ENCODE measurements at places on chromosomes 12 and 14.

GRCh38 chr12:58557171-58557570 is 363.1 kb downstream of the LRIG3 start:
- no peak for DNase-seq

DNA sequence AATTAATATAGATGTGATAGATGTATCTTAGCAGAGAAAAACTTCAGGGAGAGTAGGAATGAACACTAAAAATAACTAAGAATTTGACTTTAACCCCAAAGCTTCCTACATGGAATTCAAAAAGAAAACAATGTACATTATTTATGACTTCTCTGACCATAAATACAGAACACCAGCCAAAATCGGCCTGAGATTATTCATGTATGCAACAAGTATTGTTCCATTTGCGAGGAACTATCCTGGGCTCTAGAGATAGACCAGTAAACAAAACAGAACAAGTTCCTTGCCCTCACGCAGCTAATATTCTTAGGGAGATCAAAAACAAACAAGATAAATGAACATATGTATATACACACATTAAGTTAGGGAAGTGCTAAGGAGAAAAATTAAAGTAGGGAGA is 432.3 kb upstream of the SOX5 start:
- no peak for DNase-seq

DNA sequence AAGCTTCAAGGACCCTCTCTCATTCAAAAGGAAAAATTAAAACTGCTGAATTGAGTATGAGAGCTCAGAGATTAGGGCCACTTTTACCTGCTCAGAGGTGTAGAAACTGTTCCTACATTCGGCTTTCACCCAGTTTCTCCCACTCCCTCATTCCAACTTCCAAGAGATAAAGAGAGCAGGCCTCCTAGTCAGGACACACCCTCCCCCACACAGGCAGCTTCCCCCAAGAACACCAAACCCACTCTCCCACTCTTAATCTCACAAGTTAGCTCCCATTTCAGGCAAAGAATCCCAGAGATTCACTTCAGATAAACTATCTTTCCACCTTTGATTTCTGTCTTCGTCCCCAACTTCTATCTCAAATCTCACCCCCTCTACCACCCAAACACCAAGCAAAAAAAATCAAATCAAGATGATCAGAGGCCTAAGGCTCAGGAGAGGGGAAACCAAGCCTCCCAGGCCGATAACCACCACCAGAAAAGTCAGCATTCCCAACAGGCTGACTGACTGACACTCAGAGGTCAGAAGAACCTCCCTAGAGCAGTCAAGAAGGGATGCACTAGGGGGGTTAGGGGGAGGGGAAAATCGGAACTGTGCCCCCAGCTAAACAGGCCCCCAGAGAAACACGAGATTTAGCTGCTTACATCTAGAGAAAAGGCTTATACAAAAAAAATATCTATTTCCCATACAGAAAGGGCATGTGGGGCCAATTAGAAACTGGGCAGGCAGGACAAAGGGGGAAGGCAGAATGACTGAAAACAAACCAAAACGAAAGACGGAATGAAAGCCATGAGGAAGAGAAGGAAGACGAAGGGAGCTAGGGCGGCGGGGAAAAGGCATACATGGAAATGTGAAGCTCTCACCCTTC is 13.2 kb upstream of the CDH24 start:
- DNase-seq = no peak

DNA sequence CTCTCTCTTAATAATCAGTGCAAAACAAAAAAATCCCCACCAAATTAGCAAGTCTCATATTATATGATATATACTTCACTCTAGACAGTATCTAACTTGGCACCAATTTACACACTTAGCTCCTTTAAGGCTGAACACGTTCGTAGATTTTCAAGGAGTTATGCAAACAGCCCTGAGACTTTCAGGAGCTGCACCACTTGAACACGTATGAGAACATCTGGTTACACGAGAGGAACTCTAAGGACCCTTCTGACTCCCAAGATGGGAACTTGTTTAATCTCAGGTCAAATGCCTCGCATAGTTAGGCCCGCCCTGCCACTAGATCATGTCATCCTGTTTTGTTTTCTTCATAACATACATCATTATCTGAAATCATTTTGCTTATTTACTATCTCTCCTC is 10.0 kb downstream of the SPRING1 start:
- DNase-seq = no peak

- DNase-seq = no peak
Measured at GRCh38 chr12:122238861-122239260, 13.0 kb upstream of the DIABLO start.

DNA sequence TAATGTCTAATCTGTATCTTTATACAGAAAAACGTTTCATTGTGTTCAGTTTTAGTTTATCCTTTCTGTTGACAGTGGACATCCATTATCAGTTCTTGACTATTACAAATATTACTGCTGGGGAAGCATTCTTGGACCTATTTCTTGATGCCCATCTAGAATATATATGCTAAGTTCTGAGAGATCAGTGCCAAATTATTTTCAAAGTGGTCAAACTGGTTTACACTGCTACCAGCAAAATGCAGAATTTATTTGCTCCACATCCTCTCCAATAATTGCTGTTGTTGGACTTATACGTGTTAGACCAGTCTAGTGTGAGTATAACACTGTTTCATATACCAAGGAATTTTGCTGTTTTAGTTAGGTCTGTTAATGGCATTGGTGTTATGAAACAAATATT is 85.5 kb upstream of the TRAF3 start:
- DNase-seq = no peak

DNA sequence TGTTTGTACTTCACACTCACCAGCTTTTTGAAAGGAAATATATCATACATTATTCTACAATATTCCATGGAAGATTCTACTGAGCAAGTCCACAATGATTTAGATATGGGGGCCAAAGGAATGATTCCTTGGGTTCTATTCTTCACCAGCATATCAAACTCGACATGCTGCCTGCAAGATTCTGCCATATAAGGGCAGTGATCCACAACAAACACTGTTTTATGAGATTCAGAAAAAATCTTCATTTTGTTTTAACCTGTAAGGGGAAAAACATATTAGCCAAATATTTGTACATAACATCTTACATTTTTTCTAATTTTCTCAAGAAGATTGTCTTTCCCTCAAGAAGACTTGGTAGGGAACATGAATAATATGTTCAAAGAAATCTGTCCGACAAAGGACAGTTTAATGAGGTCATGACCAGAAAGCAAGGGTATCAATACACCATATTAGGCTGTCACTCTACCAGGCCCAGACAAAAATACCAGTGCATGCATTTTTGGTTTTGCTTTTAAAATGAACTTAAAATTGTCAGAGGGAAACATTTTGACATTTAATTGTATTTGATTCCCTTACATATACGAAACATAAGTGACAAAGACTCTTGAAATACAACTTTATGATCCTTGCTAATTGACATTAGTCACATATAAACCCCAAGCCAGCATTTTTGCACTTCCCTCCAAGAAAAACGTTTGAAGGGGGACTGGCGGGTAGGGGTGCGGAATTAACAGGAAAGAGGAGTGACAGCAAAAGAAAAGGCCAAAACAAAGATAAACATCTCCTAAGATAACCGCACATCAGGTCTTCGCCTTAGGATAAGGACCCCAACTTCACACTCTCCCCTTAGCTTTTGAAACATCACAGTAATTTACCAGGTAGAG is 980 bp downstream of the INTS13 start:
- no peak for DNase-seq

DNA sequence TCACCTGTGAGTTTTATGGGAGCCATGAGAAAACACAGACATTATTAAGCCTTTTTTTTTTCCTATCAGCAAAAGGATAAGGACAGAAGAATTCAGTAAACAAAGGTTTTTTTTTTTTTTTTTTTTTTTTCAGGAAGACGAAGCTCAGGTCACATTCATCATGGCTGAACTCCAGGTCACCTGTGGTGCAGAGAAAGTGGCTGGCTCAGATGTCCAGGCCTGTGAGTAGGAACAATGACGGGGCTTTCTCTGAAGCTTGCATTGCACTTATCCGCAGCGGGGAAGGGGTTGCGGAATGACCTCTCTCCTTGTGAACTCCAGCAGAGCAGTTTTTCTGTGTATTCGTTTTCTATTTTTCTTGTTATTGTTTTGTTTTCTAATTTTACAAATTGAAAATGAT is 759.6 kb upstream of the TMEM132C start:
- no peak for DNase-seq

DNA sequence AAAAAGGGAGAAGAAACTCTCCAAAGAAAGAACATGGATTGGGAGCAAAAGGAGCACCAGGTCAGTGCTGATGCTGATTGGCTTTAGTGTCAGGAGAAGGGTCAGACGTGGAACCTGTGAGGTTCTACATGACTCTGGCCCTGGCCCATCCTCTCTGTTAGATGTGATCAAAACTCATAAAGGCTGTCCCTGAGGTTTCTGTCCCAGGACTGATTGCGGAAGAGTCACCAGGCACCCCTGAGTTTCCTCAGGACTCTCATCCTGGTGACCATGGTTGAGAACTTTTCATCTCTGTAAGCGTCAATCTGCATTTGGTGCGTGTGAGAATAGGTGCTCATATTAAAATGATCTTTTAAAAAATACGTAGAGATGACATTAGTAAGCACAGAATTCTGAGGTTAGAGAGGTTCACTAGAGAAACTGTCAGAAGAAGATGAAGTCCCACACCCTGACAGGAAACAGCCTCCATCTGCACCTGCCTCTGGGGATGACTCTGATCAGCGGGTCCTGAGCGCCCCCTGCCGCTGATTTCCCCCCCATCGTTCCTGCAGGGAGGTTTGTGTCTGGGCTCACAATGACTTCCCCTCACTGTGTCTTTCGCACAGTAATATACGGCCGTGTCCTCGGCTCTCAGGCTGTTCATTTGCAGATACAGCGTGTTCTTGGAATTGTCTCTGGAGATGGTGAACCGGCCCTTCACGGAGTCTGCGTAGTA is 741.8 kb downstream of the TMEM121 start:
- DNase-seq = no peak

DNA sequence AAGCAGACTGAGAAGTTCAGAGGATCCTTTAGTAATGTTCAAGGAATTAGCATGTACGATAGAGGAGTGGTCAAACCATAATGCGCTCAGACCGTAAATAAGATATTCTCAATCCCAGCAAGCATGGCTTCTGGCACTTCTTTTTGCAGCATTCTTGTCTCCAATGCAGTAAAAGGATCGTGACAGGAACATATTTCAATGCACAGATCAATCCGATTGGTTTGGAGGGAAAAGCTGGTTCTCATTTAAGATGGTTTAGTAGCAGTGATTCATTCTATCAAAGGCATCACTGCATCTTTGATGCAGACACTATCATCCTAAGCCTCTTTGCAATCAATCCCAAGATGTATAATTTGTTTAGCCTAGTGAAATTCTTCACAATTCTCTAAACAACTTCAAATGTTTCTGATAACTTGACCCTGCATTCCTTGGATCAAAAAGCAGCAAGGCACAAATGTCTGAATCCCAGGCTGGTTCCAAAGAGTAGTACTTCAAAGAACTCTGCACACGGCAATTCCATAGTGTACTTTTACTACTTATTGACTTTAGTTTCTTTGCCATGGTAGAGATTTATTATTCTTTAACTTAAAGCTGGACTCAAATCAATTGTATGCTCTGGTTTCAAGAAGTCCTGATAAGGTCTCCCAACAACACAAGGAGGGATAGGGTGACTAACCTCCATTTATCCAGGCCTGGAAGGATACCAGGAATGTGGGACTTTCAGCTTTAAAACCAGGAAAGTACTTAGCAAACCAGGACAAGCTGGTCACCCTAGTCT is 96.8 kb upstream of the MDM1 start:
- DNase-seq = no peak

DNA sequence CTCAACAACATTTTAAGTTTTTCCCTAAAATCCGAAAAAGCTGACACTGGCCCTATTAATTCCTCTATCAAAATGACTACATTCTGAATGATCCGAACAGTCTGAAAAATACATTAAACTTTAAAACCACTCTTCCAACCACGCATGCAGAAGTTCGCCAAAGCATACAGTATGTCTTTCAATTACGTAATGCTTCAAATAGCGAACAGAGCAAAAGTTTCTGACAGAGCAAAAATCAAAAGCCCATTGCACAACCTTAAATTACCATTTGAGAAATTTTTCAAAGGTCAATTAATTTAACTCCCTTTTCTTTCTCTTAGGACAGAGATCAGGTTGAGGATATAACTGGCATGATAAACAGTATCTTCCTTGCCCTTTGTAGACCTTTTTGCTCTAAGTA is 33.2 kb downstream of the LRIG3 start:
- DNase-seq = no peak

DNA sequence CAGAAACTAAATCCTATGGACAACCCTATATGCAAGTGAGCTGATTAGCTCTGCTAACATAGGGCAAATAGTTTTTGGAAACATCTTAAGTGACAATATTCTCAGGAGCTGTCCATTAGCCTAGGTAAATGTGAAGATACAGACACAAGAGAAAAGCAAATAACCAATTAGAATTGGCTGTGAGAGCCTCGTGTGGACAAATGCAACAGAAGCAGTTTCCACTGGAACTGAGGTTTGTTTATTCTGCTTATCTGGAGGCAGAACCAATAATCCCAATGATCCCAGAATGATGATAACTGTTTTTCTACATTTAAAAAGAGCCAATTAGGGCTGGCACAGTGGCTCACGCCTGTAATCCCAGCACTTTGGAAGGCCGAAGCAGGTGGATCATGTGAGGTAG is 43.2 kb upstream of the YAF2 start:
- DNase-seq = no peak

GRCh38 chr14:105292826-105293711 is 7.7 kb downstream of the BRF1 start:
- no peak for DNase-seq

GRCh38 chr12:52857500-52857899 is 8.7 kb upstream of the KRT78 start:
- DNase-seq = no peak

DNA sequence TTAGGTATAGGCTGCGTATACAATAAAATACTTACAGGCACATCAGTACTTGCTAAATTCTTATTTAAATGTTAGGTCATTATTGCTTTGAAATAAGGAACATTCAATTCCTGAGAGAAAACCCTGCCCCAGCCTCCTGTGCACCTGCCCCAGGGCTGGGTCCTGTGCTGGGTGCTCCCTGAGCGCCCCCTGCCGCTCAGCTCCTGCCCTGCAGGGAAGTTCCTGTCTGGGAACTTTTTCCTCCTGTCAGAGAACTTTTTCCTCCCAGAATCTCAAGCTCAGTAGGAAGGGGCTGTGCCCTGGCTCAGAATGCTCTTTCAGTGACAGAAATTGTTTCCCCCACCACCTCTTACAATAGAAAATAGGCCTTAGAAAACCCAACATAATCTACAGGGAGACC is 751.1 kb downstream of the TMEM121 start:
- no peak for DNase-seq

- DNase-seq = no peak
Measured at GRCh38 chr12:1918884-1919236, 408 bp upstream of the CACNA2D4 start.
